ENCODE measurements at places on chromosomes 7 and 10.

GRCh38 chr10:1570416-1571051 lies 166.8 kb downstream of the ADARB2 start:
- no peak for DNase-seq

DNA sequence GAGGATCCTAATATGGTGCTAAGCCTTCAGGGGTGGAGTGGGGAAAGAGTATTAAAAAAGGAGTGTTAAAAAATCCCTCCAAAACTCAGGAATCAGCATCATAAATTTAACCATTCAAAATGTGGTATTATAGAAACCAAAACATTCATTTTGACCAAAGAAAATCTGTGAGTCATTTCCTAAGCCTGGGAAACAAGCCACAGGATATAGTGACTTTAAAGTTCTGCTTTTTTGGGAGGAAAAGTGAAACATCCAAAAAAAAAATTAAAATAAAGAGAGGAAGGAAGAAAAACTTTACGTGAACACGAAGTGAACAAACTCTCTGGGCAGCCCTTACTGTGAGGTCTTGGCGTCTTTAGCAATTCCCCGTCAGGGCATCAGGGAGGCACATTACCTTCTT lies 74.0 kb upstream of the GSDME start:
- peak; percentile 73 for DNase-seq

DNA sequence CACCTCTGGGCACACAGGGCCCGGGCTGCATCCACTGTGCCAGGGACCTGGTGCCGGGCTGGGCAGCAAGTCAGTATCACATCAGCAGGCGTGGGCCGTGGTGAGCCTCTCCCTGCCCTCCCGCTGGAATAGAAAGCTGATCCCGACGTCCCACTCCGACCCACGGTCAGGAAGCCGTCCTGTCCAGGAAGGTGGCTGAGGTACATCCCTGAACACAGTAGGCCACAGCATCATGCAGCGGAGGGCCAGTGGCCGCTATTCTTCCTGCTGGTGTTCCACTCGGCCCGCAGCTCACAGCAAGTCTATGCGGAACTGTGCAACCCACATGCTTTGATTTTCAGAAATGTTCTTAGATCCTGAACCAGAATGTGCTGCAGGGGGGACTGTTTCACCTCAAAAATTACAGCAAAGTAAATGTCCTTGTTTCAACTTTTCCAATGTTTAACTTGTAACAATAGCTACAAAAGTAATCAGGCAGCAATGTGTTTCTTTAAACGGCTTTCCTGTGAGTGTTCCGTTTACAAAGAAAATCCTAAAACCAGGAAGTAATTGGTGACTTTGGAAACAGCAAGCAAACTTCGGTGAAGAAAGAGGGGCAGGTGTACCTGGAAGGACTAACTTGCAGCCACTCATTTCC lies 676 bp upstream of the GPR146 start:
- DNase-seq, result no peak

- DNase-seq, result no peak
Measured at GRCh38 chr10:33187427-33187999, 147.0 kb downstream of the NRP1 start.

DNA sequence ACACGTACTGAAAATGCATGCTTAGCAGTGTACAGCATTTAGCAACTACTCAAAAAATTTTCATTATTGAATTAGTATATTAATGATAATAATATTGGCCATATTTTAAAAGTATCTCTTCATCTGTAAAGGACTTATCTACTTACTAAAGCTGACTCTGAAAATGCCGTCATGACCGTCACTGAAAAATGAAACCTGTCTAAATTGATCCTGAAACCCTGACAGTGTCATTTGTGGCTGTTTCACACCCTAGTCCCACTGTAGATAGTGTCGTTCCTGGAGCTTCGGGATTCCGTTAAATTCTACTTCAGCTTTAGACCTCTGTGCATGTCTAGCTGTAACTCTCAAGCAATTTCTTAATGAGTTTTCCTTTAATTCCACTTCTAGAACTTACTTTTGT lies 35.8 kb upstream of the EZH2 start:
- DNase-seq, result no peak

- no peak for DNase-seq
Measured at GRCh38 chr7:105958012-105958411, 5.1 kb upstream of the CDHR3 start.

GRCh38 chr10:29160150-29160617 lies 128.7 kb upstream of the LYZL1 start:
- peak; percentile 58 for DNase-seq

DNA sequence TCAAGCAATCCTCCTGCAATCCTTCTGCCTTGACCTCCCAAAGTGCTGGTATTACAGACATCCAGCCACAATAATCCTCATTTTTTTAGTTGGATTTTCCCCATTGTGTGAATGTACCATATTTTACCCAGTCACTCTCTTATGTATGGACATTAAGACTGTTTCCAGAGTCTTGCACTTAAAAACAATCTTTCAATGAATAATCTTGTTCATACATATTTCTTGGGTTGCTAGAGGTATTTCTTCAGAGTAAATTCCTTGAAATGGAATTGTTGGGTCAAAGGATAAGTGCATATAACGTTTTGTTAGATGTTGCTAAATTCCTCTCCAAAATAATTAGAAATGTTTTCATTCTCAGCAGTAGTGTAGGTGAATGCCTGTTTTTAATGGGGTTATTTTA lies 283.1 kb upstream of the KAT6B start:
- peak; percentile 44 for DNase-seq

DNA sequence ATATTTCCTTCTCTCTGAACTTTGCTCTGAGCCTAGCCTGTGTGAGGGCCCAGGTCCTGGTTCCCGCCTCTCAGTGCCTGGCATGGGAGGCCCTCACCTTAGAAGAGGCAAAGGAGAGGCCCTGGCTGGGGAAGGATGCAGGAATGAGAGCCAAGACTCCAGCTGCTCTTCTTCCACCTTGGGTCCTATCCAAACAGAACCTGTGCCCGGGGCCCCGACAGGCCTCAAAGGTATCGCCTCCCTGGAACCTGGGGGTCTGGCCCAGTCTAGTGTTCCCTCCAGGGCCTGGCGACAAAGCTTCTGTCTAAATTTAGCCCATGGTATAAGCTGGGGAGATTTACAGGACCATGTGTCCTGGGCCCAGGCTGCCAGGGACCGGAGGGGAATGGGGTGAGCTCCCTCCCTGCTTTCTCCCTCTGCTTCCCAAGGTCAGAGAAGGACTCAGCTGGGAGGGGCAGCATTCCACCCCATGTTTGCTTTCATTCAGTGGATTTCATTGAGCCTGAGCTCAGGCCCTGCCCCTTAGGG lies 12.0 kb upstream of the CRHR2 start:
- DNase-seq, result no peak

DNA sequence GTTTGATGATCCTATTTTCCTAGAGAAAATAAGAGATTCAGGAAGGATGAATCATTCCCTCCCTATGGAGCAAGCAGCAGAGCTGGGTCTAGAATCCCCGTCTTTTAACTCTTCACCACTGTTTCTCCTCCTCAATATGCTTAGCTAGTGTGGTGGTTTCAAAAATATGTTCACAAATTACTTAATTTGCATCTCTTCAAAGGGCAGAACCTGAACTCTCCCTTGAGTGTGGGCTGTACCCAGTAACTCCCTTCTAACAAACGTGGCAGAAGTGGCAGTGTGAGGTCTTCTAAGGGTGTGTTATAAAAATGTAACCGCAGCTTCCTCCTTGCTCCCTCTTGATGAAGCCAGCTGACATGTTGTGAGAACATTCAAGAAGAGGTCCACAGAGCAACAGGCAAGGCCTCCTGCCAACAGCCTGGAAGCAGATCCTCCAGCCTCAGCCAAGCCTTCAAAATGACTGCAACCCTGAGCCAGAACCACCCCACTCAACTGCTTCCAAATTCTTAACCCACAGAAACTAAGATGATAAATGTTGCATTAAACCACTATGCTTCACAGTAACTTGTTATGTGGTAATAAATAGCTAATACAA lies 36.6 kb downstream of the SRPK2 start:
- DNase-seq, result peak; percentile 89

DNA sequence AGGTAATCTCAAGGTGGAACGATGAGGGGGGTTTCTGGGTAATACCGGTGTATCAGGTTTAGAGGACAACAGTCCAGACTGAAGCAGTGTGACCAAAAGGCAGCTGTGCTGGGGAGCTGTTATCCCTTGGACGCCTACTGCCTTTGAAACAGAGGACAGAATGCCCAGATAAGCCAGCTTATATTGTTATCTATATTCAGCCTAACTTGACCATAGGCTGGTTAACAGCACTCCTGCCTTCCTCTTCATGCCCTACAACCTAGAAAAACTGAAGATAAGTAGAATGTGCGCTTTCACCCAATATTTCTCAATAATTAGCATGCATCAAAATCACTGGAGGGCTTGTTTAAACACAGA lies 44.9 kb downstream of the IL6 start:
- DNase-seq, result no peak

DNA sequence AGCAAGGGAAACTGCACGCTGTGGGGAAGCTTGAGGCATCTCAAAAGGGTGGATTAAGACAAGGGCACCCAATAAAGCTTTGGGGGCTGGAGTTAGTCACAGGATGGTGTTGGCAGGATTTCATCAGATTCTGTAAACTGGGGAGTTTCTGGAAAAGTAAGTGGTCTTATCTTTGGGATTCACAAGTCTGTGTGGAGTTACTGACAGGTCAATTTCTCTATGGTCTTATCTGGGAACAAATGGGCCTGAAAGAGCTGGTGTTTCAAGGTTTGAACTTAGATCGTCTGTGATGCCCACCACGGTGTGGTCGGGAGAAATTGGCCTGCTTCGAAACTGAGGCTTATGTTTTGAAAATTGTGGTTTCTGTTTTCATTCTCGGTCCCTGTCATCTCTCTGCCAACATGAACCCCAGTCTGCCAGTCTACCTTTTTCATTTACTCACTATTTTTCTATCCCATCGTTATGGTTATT lies 23.8 kb upstream of the AOAH start:
- DNase-seq, result no peak

- DNase-seq, result no peak
Measured at GRCh38 chr10:104308439-104308903, 29.8 kb downstream of the ITPRIP start.

DNA sequence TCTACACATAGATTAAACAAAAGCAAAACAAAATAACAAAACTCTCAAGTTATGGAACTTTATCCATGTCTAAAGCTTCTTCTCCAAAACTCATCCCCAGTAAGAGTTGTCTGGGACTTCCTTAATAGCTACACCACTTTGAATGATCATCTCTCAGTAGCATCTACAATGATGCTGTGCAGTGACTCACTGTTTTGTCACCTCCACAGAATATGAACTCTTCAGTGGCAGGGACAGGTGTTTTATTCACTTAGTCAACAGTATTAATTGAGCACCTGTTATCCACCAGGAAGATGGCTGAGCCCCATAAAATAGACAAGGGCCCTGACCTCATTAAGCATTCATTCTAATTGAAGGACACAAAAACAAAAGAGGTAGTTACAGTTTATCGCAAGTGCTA lies 350.7 kb downstream of the ELMO1 start:
- DNase-seq, result no peak

- DNase-seq, result no peak
Measured at GRCh38 chr10:11164551-11164802, 146.8 kb downstream of the CELF2 start.

DNA sequence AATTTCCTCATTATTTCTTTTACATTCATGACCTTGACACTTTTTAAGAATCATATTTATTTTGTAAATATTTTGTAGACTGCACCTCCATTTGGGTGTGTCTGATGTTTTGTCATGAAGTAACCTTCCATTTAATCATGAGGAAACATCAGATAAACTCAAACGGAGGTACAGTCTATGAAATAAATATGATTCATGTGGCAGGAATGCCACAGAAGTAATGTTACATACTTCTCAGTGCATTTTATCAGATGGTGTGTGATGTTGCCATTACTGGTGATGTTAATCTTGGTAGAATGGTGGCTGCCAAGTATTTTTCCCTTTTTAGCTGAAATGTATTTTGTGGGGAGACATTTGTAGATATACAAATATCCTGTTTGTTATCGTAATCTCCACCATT lies 64.9 kb downstream of the ZNF37A start:
- DNase-seq, result no peak

- DNase-seq, result no peak
Measured at GRCh38 chr10:122986335-122986734, 6.1 kb downstream of the PSTK start.

DNA sequence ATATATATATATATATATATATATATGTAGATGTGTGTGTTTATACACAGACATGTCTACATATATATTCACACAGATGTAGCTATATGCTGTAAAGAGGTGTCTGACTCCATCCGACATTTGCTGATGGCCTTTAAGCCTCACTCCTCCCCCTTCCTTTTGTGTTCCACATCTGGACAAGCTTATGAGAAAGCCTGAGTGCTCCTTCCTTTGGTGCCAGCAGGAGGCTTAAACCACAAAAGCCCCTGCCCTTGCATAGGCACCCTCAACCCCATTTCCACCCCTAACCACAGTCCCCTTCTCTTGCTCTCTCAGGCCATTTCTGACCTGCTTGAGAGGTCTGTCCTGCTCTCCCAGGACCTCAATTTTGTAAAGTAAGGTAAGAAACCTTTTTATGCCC lies 98.7 kb downstream of the SVOPL start:
- DNase-seq, result no peak

- no peak for DNase-seq
Measured at GRCh38 chr7:123661765-123662164, 6.1 kb downstream of the LMOD2 start.

GRCh38 chr7:158106272-158106671 lies 481.4 kb downstream of the PTPRN2 start:
- no peak for DNase-seq

DNA sequence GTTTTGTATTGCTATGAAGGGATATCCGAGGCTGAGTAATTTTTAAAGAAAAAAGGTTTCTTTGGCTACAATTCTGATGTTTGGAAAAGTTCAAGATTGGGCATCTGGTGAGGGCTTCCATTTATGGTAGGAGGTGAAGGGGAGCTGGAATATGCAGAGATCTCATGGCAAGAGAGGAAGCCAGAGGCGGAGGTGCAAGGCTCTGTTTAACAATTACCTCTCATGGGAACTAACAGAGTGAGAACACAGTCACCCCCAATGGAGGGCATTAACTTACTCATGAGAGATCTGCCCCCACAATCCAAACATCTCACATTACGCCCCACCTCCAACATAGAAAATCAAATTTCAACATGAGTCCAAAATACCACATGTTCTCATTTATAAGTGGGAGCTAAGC lies 62.0 kb downstream of the AKR1D1 start:
- DNase-seq, result no peak

GRCh38 chr7:106057962-106058927 lies 53.9 kb downstream of the SYPL1 start:
- DNase-seq, result no peak

GRCh38 chr7:120523985-120524384 lies 251.0 kb downstream of the KCND2 start:
- no peak for DNase-seq

All from cardiac fibroblast (primary cell).